B cell (primary cell): ENCODE measurements at places on chromosomes 5 and 9.

- peak; percentile 54 for DNase-seq
These were observed 24.9 kb downstream of the PCDHGC5 start for GRCh38 chr5:141513627-141514329.

- DNase-seq = peak; percentile 16
These were observed 3.8 kb downstream of the NR2F1-AS1 start for GRCh38 chr5:93576994-93577853.

DNA sequence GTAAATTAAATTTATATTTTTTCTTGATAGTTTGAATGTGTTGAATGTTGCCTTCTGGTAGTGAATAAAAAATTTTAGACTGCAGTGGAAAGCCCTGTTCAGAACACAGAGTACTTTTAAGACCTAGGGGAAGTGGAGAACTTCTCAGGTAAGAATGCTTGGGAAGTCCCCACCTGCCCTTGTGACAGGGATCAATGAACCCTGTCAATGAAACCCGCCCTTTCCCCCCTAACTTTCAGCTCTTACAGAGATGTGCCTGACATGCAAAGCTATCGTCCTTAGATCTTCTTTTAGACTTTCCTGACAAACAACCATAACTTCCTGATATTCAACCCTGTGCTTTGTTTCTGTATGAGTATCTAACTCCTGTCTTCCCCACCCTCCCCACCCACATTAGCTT lies 562.7 kb downstream of the TLE4 start:
- DNase-seq = peak; percentile 91

DNA sequence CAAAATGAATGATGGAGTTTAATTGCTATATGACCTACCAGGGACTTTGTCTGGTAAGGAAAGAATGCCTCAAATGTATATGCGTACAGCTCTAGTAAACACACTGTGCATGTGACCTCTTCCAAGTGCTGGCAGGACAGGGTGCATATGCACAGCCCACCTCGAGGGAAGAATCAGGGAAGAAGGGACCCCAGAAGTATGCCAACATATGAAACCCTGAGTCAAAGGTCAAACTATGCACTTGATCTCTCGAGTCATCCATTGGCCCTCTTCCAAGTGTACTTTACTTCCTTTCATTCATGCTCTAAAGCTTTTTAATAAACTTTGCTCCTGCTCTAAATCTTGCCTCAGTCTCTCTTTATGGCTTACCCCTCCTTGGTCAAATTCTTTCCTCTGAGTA lies 804.6 kb upstream of the COX7C start:
- no peak for DNase-seq

- DNase-seq = no peak
These were observed 12.2 kb downstream of the EGFL7 start for GRCh38 chr9:136674786-136675349.

GRCh38 chr5:15734058-15734457 lies 234.1 kb downstream of the FBXL7 start:
- DNase-seq = no peak

DNA sequence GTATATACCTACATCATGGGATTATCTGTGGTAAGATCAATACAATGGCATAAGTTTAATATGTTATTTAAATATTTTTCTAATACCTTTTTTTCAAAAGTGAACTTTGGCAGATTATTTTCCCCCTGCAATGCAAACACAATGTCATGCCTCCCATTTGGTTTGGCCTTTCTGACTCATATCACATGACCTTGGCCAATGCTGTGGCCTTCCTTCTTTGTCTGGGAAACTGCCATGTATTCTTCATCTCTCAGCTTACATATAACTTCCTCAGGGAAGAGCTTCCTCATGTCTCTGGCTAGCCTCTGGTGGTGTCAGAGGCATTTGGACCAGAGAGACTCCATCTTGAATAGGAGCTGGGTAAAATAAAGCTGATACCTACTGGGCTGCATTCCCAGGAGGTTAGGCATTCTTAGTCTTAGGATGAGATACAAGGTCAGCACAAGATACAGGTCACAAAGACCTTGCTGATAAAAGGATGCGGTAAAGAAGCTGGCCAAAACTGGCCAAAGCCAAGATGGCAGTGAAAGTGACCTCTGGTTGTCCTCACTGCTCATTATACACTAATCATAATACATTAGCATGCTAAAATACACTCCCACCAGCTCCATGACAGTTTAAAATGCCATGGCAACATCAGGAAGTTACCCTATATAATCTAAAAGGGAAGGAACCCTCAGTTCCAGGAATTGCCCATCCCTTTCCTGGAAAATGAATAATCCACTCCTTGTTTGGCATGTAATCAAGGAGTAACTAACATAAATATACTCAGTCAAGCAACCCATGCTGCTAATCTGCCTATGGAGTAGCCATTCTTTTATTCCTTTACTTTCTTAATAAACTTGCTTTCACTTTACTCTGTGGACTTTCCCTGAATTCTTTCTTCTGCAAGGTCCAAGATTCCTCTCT lies 76.0 kb downstream of the C9orf153 start:
- DNase-seq = no peak

DNA sequence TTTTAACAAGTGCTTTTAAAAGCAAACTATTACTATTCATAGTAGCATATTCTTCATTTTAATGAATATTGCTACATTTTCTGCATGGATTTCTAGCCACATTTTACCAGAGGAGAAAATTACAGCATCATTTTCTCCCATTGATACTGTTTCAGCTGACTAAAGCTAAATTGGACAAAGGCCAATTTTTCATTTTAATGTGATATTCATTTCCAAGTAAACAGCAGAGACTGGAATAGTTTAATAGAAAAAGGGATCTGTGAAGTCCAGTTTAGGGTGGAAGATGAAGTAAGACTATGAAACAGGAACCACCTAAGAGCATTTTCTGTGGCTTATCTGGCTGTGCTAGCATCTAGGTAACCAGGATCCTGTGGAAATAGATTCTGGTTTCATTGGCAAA lies 128.1 kb downstream of the GIN1 start:
- DNase-seq = no peak

DNA sequence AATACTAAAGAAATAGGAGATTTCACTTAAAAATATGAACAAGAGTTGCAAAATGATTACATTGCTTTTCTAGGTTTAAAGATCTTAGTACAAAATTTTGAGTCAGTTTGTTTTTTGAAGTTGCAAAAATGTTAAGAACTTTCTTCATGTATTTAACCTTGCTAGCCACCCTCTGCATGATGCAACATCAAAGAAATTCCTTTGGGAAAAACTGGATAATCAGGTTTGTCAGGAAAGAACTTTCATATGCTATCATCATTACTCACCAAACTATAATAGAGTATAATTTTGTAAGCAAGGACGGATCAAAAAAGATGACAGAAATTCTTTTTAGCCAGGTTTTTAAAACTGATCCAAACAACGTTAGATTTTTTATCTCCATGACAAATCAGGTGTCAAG lies 116.9 kb upstream of the MRPS30 start:
- no peak for DNase-seq

- peak; percentile 57 for DNase-seq
These were observed 5.2 kb upstream of the RAPGEF6 start for GRCh38 chr5:131640043-131640856.

- DNase-seq = no peak
These were observed 49.5 kb downstream of the ERCC6L2 start for GRCh38 chr9:95924987-95925386.

DNA sequence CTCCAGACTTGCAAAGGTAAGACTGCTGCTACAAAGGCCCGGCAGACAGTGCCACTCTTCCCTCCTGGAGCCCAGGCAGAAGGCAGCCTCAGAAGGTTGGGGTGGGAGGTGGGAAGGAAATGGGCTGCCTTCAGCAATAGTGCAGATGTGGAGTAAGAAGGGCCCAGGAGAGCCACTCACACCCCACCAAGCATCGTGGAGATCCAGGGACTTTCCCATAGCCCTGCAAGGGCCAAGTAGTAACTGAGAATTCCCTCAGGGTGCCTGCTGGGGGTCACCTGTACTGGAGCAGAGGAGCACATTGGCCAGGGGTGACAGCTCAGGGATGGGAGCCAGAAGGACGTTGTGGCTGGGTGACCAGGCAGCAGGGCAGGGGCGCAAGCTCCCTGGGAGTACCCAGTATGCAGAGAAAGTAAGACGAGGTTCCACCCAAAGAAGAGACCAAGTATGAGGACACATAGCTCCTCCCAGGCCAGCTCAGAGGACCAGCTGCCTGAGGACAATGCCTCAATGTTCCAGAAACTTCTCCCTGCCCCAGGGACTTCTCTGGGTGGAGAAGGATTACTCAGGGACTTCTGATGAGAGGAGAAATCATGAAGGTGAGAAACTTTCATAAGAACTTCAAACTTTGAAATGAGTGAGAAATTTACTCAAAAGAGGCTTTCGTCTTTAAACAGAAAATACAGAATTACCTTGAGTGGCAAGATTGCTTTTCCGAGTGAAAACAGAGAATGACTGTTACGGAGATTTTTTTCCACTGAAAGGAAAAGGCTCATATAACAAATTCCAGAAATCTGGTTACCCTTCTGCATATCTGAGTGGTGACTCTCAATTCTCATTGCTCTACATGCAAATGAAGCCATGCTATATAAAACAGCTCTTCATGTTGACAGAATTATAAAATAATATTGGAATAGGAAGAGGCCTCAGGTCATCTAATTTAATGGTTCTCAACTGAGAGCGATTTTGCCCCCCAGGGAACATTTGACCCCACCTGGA lies 87.9 kb upstream of the TRIO start:
- no peak for DNase-seq

DNA sequence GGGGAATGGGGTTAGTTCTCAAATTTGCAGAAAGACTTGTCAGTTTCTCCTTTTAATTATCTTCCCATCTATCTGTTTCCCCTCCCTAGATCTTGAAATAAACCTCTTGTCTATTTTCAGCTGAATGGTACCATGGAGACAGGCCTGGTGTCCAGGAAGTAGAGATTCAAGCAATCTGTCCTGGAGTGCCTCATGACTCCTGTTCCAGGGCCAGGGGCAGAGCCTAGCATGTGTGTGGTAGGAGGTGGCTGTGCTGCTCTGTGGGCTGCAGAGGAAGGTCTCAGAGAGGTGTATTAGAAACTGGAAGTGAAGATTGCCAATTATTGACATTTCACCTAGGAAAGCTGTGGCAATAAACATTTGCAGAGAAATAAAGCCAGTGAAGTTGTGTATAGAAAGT lies 175.8 kb upstream of the ATP10B start:
- no peak for DNase-seq
